ENCODE measurements at places on chromosomes 3 and 15.

GRCh38 chr3:68664276-68664675 lies 268.1 kb downstream of the TAFA4 start:
- DNase-seq = no peak

- no peak for DNase-seq
Observed at GRCh38 chr3:171383206-171384018, 76.8 kb downstream of the TNIK start.

DNA sequence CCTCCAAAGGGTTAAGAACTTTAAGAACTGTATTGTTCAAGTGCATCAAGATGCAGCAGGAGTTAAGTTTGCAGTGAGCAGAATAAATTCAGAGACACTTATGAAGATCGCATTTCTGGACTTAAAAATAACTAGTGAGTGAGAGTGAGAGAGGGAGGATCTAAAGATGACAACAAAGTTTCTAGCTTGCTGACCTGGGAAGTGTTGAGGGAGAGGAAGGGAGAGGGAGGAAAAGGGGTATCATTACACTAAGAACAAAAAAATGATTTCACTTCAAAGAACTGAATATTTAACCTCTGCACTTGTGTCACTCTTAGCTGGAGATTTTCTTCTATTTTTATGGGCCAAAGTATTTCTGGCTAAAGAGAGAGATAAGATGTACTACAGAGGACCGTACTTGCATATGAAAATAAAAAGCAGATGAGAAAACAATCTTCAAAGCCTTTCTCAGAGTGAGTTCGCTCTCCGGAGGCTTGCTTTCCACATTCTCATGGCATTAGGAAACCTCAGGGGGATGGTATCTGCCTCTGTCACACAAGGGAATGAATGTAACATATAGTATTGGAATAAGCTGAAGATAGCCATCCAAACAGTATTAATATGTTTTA lies 91.4 kb upstream of the TJP1 start:
- DNase-seq = no peak

DNA sequence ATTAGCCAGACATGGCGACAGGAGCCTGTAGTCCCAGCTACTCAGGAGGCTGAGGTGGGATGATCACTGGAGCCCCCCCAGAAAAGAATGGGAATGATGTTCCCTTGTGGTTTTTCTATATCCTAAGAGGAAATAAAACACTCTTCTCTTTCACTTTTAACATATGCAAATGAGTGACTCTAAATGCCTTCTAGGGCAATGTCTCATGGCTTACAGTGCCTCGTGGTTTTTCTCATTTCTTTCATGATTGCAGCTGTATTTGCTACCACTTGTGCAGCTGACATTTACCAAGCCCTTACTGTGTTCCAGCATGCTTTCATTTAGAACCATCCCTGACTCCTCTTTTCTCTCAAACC lies 26.4 kb downstream of the STOML1 start:
- DNase-seq = no peak

DNA sequence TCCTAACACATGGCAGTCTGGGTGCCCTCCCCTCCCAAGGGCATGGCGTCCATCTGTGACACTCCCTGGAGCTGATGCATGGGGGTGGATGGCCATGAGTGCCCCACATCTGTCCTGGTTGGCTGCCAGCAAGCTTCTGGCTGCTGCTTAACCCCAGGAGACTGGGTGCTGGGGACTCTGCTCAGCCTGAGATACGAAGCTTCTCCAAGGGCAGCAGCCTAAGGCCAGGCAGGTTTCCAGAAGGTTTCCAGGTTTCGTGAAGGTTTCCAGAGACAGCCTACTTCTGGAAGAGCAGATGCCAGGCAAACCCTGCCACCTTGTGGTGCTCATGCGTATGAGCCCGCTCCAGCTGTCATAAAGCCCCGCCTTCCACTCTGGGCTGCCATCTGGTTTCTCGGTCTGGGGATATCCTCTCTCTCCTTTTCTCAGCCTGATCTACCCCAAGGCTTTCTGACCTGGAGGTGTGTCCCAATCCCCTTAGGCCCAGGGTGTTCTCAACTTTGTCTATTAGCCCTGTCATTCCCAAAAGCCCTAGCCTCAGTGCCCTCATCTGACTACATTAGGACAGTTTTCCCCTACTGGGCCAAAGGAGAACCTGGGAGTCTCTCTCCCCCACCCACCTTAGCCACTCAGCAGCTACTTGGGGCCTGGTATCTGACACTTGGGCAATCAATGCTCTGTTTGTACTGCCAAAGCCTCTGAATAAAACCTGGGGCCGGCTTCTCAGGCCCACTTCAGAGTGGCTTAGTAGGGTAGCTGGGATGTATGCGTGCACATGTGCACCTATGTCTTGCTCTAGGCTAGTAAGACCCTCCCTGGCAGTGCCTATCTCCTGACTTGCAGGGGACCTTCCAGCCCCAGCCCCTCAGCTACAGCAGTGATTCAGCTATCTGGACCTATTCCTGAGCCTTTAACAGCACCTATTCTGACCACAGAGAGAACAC lies 12.0 kb downstream of the MRPL46 start:
- DNase-seq = peak; percentile 88

- DNase-seq = no peak
Observed at GRCh38 chr3:42274266-42274665, 8.3 kb upstream of the CCK start.

DNA sequence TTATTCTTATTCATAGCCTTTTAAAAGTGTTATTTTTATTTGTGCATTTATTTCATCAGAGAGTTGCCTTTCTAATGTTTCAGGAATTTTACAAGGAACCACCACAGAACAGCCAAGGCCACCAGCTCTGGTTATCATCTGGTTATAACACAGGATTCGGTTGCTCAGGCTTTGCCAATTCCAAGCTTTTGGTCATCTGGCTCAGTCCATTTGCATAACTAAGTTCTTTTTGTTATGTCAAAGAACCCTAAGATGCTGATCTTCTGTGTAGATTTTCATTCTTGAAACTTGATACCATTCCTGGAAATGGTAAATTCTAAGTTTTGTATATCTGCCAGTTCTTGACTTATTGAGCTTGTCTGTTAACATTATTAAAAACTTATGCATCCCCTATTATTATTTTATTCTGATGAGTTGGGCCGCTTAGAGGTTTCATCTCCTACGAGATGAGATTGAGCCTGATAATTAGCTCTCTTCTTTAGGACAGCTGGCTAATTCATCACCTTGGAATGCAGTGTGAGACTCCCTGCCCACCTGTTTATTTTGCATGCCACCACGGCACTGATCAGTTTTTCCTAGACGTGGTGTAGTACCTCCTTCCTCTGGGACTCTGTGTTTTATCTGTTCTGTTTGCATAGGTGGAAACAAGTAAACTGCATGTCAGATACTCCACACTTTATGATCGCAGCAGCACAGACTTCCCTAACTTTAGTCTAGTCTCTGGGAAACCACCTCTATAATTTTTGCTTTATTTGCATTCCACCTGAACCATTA lies 264.8 kb downstream of the SLCO3A1 start:
- no peak for DNase-seq

- no peak for DNase-seq
Observed at GRCh38 chr3:120846073-120846472, 61.9 kb upstream of the STXBP5L start.

GRCh38 chr3:50687916-50688315 lies 13.2 kb downstream of the DOCK3 start:
- no peak for DNase-seq

- no peak for DNase-seq
Observed at GRCh38 chr15:74317820-74318375, 49.5 kb downstream of the CYP11A1 start.

DNA sequence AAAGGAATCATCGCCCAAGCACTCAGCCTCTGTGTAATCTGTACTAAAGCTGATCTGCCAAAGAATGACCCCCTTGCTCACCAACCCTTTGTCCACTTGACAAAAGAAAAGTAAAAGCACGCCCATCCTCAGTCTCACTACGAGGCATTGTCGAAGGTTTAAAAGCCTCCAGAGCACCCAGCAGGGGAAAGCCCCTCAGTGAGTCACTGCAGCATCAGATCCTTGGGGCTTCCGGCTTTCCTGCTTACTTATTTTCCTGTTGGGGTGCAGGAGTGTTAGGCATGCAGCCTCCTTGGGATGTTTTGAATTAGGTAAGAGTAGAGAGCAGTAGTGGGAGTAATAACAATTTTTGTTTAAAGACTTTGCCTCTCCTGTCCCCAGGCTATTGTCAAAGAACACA lies 216.1 kb downstream of the MTHFS start:
- DNase-seq = no peak

- DNase-seq = no peak
Observed at GRCh38 chr3:143201045-143201444, 81.5 kb downstream of the CHST2 start.

GRCh38 chr15:41238100-41238499 lies 7.0 kb downstream of the CHP1 start:
- DNase-seq = no peak

Data from hematopoietic multipotent progenitor cell treated with erythropoietin and hydrocortisone succinate and interleukin-3 and kit ligand, for 6 days (in vitro differentiated cells).